ENCODE measurements at places on chromosomes 6 and 20.

DNA sequence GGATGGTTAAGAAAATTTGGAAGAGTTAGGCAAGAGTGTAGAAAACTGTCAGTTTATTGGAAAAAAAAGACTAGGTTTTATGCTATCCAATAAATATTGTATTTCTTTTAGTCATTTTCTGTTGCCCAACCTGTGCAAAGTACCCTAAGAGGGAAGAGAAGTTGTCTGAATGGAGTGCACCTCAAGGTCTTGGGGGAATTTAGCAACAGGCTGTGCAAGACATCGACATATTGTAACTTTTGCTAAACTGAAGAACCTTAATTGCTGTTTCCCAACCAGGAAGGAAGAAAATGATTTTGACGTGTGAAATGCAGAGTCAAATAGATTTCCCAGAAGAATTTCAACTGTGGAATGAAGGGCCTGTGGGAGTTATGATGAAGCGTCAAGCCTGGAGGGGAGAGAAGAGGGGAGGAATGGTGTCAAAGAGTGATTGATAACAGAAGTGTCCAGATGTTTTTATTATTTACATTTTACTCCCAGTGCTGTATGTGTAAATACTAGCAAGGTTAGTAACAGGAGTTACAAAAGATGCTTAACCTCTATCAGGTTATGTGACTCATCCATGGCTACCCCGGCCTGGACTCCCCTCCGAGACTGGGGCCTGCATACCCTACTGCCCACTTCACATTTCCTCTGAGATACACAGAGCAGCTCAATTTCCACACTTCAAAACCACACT is 246.8 kb downstream of the MYLK4 start:
- no peak for DNase-seq

DNA sequence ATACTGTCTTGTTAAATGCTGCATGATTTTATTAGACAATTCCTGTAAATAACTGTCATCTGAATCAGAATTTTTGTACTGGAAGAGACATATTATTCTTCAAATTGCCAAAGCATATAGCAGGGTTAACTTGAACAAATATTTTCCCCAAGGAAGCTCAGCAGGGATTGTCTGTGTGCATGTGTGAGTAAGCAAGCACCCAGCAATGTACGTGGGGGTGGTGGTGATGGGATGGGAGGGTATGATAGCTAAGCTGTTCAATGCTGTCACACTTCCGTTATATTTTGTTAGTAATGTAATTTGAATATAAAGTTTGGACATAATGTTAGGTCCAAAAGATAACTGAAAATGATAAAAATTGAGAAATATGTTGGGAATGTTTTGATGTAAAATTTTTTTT is 118.1 kb downstream of the MYB start:
- DNase-seq: no peak

DNA sequence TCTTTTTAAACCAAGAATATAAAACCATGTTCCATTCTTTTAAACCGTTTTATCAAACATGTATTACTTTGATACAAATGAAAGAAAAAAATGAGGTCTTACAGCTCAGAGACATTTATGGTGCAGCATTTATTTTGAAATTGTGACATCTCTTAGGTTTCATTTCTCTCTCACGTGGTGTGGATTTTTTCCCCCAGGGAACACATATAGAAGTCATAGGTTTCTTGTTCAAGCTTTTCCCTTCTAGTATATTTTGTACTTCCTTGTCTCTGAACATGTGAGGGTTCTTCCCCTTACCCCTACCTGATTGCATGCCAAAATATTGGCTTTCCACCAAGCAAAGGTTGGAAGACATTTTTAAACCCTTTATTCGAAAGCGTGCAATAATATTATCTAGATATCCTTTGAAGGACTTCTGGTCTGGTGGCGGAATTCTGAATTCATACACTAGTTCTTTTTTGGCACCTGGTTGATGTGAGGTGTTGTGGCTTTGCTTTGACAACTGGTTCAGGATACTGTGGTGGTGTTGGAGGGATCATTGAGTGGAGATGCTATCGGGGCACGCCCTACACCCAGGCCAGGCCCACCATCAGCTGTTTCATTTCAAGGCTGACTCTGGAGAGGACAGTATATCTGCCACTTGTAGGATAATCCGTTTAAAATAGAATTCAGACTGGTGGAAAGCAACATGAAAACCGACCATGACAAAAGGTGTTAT is 5.6 kb upstream of the FAM50B start:
- DNase-seq: no peak

DNA sequence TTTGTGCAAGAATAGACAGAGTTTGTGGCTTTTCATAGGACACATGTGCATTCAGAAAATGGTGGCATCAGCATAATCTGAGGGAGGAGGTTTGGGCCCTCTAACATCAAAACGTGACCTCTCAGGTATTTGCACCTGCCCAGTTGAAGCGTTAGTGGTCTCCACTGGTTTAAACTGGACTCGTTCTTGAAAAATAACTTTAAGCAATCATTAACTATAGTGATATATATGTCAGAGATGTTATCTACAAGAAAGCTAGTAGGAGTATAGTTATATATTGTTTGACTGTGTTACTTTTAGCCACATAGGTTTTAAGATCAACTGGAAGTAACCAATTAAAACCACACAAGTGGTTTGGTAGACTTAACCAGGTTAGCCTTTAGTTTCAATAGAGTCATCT is 607.4 kb downstream of the MAFB start:
- DNase-seq: no peak

GRCh38 chr20:44361021-44361420 is 5.5 kb downstream of the HNF4A start:
- no peak for DNase-seq

- DNase-seq: no peak
These were observed 154.5 kb downstream of the ADGB start for GRCh38 chr6:146753306-146753705.

DNA sequence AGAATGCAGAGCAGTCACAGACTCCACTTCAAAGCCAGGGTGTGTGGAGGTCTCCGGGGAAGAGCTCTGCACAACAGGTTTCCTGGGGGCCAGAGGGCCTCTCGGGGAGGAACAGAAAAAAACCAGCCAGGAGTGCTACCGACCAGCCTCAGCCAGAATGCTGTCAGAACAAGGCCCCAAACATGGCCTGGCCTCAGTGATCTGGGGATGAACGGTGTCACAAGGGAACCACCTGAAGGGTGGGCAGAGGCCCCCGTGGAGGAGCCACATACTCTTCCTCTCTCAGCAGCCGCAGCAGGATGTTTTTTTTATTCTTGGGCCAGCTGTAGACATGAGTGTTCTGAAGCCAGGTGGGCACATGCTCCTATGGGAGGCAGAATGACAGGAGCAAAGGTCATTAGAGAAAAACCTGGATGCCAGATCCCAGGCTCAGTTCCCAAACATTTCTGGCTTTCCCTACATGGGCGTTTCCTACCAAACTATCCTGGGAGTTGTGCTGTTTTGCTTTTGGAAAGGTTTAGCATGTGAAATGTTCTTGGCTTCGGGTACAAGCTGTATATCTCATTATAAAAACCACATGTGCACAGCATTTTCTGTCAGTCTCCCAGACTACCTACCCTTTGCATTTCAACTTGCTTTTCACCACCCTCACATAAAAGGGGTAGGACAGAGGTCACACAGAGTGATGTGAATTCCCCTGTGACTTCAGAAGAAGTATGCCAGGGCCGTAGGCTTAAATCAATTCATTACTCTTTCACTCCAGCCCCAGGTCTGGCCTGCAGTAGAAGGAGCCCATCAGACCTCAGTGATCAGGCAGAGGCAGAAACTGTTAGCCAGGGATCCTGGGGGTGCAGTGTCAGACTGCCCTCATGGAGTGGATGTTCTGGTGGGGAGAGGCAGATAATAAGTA is 46.2 kb downstream of the TRAF3IP2 start:
- DNase-seq: no peak

DNA sequence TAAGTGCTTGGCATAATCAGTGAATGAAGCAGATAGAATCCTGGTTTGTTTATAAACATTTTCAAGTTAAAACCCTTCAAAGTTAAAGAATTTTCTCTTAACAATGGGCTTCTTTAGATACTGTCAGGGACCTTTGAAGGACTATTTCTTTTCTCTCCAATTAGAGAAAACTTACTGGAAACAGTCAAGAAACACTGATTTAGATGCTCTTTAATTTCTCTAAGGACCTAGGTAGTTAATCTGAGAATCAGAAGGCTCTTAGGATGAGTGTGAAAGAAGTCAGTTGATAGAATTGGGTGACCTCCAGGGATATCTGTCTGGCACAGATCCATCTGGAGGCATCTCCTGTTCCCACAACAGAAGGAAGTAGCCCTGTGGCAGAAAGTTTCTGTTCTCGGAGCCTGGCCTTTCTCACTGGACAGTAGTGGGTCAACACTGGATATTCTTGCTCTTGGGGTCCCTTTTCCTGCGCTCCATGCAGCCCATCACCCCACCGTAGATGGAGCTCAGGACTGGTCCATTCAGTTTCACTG is 22.5 kb downstream of the KIAA0408 start:
- no peak for DNase-seq

DNA sequence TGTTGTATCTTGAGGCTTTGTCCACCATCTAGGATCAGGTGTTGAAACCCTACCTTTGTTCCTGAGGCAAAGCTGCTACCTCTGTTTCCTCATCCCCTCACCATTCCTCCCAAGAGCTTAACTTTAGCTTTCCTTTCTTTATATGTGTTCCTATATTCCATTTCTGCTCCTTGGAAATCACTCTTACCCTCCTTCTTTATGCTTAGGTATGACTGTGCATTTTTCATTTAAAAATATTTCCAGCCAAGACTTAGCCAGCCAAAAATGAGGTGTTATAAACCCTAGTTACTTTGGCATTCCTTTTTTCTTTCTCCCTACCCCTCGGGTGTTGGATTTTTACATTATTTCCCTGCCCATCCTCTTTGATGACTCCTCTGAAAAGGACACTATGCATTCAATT is 57.7 kb downstream of the TSBP1 start:
- DNase-seq: no peak

DNA sequence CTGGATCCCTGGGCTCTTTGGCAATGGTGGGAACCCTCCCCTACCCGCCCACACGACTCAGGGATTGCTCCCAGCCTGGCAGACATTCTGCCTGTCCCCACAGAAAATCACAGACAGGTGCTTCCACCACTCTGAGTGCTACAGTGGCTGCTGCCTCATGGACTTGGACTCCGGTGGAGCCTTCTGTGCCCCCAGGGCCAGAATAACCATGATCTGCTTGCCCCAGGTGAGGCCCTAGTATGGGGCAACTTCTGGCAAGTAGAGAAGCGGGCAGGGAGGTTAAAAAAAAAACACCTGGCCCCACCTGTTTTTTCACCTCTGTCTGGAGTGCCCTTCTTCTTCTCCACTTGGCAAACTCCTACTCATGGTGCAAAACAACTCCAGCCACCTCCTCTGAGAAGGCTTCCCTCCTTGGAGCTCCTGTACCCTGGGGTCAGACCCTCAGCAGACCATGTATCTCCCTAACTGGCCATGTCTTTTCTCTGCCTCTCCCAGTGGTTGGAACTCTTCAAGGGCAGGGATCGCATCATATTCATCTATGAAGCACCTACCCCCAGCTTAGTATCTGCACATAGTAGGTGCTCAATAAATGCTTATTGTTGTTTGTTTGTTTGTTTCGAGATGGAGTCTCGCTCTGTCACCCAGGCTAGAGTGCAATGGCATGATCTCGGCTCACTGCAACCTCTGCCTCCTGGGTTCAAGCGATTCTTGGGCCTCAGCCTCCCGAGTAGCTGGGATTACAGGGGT is 1.1 kb downstream of the CLPSL2 start:
- no peak for DNase-seq

GRCh38 chr6:88059191-88059590 is 11.6 kb downstream of the SPACA1 start:
- no peak for DNase-seq

DNA sequence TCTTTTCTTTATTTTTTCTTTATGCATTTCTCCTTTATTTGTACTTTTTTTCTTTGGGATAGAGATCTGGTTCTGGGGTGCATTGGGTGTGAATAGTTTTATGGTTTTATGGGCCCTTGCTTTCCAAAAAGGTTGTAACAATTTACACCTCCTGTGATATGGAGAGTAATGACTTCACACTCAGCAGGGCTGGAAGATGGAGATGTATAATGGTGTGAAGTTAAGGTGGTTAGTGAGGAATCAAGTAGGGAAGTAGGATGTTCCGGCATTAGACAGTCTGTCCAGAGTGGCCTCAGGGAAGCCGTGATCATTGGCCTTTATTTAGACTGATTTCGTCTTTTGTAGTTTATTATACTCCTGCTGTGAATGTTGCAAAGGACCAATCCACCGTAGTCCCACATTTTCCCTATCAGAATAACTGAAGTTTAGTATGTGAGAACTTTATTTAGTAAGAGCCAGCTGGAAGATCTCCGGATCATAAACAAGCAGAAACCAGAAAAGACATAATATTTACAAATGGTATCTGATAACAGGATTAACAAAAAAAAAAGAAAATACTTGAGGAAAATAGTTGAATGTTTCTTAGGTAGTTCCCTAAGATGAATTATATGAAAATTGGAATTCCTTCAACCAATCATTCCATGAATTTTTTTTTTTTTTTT is 255.5 kb downstream of the TBC1D7 start:
- DNase-seq: no peak

DNA sequence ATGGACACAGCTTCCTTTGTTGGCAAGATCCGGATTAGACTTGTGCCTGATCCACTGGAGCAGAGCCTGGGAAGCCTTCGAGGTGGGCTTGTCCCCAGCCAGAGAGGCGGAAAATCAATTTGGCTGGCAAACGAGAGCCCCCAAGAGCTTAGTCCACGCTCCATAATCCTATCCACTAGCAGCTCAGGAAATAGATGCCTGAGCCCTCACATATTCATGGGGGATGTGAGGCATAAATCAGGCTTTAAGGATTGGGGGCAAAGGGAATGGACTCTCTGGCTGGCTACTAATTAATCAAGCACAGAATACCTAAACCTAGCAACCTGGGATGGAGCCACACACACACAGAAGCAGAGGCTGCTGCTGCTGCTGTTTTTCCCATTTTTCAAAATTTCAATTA is 137.9 kb downstream of the PKHD1 start:
- DNase-seq: no peak

GRCh38 chr20:10322073-10323012 is 103.7 kb downstream of the SNAP25 start:
- no peak for DNase-seq

DNA sequence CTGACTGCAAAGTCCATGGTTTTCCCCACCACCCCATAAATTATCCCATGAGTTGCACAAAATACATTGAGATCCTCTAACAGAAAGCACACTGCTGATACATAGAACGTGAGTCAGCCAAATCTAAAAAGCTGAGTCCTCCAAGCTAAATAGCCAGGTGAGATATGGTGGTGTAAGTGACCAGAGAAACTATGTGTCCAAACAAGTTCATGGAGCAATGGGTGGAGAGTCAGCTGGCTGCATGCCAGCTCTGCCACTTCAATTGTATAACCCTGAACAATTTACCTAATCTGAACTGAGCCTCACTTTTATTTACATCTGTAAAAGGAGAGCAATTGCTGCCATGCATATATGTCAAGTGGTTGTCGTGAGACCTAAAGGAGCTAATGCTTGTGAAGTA is 9.7 kb downstream of the SNAP25 start:
- DNase-seq: no peak

- DNase-seq: no peak
These were observed 45.8 kb downstream of the NR2E1 start for GRCh38 chr6:108211671-108212070.

GRCh38 chr20:3814928-3815495 is 5.3 kb upstream of the AP5S1 start:
- no peak for DNase-seq
